ENCODE measurements at places on chromosomes 3 and 15. TPM values are rescaled to one million over a fixed set of nuclear protein-coding genes. Genes with fewer than 3 reads are reported as not detected.

The IL17RE gene
- total RNA-seq: 3.9 TPM

GRCh38 chr3:51336261-51336660 is 48.8 kb upstream of the MANF start:
- DNase-seq: no peak

GRCh38 chr3:39705351-39705900 is 104.0 kb upstream of the MYRIP start:
- no peak for DNase-seq

- no peak for DNase-seq
These were observed 737.7 kb upstream of the ALCAM start for GRCh38 chr3:104629038-104629437.

GRCh38 chr15:69914040-69914439 is 183.7 kb downstream of the TLE3 start:
- no peak for DNase-seq

DNA sequence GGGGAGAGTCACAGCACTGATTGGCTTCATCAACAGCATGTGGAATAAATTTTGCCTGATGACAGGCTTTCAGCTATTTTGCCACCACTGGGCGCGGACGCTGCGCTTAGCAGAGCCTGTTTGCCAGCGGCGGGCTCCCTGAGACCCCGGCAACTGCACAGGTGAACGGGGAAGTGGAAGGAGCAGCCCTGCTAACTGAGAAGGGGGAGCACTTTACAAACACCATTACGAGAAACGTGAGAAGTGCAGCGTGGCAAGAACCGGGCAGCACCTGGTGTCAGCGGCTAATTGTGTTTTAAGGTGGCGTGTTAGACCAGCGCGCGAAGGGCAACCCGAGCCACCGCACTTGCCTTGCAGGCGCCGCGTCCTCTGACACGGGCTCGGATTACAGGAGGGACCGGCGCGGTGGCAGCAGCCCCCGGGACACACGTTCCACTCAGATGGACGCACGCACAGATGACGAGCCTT is 307.8 kb upstream of the ARRDC4 start:
- DNase-seq: peak; percentile 75

GRCh38 chr3:150751781-150752263 is 11.1 kb downstream of the SIAH2 start:
- no peak for DNase-seq

The COL6A5 gene
- not detected for total RNA-seq

DNA sequence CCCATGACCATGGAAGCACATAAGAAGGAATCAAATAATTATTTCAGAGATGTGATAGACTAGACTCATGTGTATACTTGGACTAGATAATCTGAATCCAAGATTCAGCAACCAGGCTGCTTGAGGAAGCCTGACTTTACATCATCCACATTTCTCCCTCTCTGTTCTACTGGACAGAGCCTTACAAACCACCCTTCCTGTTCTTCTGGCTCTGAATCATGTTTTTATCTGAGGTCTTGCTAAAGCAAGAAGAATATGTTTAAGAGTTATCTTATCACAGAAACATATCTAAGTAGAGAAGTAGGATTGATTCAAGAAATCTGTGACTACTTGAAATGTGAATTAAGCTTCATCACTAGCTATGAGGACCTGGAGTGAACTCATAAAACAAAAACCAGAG is 71.1 kb upstream of the SLC24A5 start:
- no peak for DNase-seq
